Activated T-helper 1 cell treated with anti-CD3 and anti-CD28 coated beads, Interleukin-12 subunit alpha, Interleukin-12 subunit beta, Interleukin-2, Interleukin-4 antibody, amounts not matched to agents 30 ng/mL and 10 ng/mL and 1 ng/mL, durations not matched to agents 14 hours and 24 hours and 36 hours (primary cell): ENCODE measurements at places on chromosomes 13 and 19.
A peak's percentile ranks its signal among the peaks of the same experiment; 100 is the strongest.

GRCh38 chr19:39328046-39328705 lies 7.5 kb upstream of the LRFN1 start:
- peak; percentile 68 for DNase-seq

DNA sequence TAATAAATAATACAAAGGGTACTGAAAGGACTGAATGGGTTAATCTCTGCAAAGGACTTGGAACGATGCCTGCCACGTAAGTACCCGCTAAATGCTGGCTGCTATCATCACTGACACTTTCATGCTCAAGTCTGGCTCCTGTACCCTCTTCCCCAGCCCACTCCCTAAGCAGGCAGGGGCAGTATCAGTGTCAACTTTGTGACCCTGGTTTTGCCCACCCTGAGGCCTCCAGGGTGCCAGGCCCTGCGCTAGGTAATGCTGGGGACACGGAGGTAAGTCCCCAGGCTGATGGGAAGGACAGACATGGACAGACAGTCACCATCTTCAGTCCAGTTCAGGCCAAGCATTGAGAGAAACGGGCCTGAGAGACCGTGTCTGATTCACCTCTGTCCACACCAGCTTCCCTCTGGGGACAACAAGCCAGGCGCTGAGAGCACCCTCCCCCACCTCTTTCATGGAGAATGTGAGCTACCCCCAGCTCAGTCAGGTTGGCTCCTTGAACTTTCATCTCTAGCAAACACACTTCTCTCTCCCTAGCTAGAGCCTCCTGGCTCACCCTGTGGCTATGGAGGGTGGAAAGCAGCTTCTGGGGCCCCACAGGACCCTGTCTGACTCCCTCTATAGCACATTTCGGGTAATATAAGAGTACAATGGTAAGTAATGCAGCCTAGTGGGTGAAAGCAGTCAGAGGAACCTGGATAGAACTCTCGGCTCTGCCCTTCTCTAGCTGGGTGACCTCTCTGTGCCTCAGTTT lies 800 bp downstream of the ETFB start:
- no peak for DNase-seq

DNA sequence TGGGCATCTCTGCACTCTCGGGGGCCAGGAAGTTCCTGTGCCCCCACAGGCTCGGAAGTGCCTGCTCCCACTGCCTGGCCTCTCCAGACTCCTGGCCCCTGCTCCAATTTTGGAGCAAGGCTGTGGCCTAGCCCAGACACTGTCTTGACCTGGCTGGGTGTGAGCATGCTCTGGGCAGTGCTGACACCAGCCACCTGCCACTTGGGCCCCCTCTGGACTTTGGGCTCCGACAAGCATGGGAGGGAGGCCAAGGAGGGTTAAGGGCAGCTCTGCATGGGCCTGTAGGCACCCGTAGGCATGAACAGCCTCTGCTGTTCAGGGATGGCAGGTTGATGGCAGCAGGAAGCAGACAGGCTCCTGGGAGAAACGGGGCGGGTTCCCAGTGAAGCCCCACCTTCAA lies 26.0 kb upstream of the RBM26 start:
- no peak for DNase-seq

DNA sequence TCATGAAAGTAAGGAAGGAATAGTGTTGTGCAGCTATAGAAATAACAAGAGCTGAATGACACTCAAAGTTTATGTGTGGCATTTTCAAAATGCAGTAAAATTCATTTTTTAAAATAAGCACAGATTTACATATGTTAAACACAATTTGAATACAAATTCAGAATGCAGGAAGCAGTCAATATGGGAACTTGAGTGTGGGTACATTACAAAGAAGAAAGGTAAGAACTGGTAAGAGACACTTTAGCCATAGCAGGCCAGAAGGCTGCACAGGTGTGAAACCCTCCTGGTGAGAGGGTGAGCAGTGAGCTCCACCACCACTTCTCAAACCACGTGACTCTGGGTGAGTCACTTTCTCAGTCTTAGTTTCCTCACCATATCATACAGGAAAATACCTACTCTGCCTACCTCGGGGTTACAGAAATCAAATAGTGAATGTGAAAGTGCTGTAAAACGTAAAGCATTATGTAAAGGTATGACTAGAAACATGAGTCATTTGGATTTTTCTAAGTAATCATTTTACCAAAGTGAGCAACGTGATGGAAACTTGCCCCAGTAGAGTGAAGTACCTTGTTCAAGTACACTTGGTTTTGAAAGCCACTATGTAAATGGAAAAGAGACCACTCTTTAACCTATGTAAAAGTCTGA lies 40.5 kb downstream of the USP12 start:
- DNase-seq, result peak; percentile 80

GRCh38 chr13:94968040-94968756 lies 255.9 kb upstream of the SOX21 start:
- DNase-seq, result no peak

- no peak for DNase-seq
Observed at GRCh38 chr19:34452723-34453122, 24.5 kb downstream of the UBA2 start.

- no peak for DNase-seq
Observed at GRCh38 chr13:113182046-113182445, 23.6 kb downstream of the PROZ start.

GRCh38 chr19:34985249-34986022 lies 14.7 kb upstream of the GRAMD1A start:
- no peak for DNase-seq

GRCh38 chr19:43351998-43352746 lies 1.3 kb upstream of the CD177 start:
- no peak for DNase-seq

DNA sequence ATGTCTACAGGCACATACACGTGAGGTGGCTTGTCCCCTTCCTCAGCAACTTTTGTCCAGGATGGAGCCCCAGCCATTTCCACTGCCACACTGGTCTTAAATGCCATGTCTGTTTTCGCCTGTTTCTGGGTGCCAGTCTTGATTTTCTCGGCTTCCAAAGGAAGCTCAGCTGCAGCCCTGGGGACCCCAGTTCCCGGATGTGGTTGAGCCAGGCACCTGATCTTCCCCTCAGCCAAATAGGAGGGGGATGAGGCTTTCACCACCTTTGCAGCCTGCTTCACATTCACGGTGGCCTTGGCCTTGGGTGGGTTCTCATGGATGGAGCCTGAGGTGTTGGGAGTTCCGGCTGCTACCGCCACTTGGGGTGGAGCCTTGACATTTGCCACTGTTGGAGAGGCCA lies 8.7 kb downstream of the IQCN start:
- no peak for DNase-seq

GRCh38 chr13:49314344-49314882 lies 66.7 kb downstream of the CDADC1 start:
- no peak for DNase-seq

GRCh38 chr13:36986462-36987240 lies 12.5 kb downstream of the ALG5 start:
- DNase-seq, result no peak
